Esophagus squamous epithelium (tissue), 5 donors: ENCODE measurements at places on chromosomes 16 and 17.

- no peak for DNase-seq
Observed at GRCh38 chr17:27788919-27789318, 11.4 kb downstream of the NOS2 start.

GRCh38 chr17:63292421-63292820, 153.7 kb downstream of the CYB561 start:
- no peak for DNase-seq

DNA sequence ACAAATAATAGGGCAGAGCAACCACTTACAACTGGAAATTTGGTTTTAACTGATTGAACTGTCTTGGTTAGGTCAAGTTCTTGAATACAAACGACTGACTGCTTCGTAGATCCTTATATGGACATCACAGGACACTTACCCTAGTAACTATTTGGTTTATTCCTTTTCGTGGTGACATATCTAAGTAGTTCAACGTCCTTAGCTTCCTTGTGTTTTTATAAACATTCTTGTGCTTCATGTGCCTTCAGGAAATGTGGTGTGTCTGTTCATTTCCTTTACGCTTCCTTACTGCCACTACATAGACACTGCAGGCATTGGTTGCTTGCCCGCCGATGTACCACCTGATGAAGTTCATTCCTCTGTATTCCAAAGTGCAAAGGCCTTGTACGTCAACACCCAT, 59.3 kb downstream of the USP10 start:
- DNase-seq, result no peak

DNA sequence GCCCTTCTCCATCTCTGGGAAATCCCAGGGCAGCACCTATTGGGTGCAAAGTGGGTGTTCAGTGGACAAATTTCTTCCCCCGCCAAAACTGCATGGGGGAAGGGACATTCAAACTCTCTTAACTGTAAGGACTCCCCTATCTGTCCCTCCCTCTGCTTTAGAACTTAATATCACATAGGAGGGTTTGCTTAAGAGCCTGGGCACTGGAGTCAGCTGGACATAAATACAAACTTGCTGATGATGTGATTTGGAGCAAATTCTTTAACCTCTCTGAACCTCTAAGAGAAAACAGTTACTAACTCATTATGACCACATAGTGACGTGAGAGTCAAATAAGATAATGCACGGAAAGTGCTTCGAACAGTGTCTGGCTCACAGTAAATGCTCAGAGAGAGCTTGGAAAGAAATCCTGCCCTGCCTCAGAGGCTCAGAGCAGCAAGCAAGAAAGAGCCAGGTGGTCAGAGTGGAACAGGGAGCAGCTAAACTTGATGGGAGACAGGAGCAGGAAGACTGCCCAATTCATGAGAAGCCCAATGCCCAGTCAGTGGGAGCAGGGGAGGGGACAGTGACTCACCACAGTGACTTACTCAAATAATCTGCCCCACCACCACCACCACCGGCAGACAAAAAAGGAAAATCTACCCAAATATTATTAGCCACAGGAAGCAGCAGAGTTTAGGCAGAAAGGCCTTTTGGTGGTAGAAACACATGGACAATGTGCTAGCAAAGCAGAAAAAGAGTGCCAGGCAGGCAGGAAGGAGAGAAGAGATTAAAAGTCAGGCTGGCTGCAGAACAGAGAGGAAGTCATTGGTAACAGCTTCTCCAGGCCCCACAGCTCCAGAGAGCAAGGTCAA, 23.9 kb upstream of the CCL1 start:
- DNase-seq, result no peak

DNA sequence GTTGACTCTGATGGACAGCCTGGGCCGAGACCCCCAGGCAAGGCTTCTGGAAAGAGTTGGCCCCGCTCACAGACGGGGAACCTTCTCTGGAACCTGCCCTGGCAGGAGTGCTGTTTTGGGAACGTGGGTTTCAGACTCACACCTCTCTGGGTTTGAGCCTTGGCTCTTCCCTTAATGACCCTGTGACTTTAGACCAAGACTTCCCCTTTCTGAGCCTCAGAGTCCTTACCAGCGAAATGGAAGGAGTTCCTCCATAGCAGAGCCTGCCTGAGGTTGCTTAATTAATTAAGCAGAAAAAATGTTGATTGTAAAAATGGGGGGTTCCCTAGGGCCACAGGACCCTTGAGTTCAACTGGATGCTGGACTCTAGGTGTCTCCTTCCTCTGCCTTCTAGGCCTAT, 408.2 kb downstream of the SEC14L1 start:
- DNase-seq, result no peak

GRCh38 chr16:21194771-21195301, 16.5 kb downstream of the ZP2 start:
- no peak for DNase-seq

GRCh38 chr17:56599088-56599487, 5.6 kb downstream of the NOG start:
- no peak for DNase-seq
